ENCODE measurements at places on chromosomes 5 and 9. TPM values are rescaled to one million over a fixed set of nuclear protein-coding genes. Genes with fewer than 3 reads are reported as not detected.

Gene TEX48
- not detected for total RNA-seq

Gene PRSS3
- not detected for total RNA-seq

Gene GPR151
- not detected for total RNA-seq

DNA sequence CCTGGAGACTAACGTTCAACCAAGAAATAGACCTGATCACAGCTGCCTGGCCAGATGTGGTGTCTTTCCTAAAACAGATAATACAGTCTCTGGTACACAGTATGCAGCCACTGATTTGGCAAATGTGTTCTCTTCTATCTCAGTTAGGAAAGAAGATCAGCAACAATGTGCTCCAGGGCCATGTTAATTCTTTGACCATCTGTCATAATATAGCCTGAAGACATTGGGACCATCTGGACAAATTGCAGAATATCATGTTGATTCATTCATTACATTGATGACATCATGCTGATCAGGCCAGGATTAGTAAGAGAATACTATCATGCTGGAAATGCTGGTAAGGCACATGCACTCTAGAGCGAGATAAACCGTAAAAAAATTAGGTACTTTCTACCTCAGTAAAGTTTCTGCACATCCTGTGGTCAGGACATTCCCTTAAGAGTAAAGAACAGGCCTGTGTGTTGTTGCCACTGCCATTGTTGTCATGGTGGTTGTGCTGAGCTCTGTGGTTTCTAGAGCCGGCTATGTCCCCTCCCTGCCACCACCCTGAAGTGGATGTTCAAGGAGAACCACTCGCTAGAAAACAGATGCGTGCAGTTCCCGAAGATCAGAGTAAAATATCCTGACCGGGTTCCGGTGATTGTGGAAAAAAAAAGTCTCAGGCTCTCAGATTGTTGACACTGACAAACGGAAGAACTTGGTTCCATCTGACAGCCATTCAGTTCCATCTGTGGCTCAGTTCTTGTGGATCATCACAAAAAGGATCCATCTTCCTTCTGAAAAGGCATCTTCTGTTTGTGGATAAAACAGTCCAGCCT is 6.4 kb upstream of the JMY start:
- H3K4me1 ChIP-seq, result no peaks in the 10 kb centered on the region
- no peak overlapping the region for H3K27ac ChIP-seq
- no peak for DNase-seq

Gene PCSK5
- 30.0 TPM for total RNA-seq

DNA sequence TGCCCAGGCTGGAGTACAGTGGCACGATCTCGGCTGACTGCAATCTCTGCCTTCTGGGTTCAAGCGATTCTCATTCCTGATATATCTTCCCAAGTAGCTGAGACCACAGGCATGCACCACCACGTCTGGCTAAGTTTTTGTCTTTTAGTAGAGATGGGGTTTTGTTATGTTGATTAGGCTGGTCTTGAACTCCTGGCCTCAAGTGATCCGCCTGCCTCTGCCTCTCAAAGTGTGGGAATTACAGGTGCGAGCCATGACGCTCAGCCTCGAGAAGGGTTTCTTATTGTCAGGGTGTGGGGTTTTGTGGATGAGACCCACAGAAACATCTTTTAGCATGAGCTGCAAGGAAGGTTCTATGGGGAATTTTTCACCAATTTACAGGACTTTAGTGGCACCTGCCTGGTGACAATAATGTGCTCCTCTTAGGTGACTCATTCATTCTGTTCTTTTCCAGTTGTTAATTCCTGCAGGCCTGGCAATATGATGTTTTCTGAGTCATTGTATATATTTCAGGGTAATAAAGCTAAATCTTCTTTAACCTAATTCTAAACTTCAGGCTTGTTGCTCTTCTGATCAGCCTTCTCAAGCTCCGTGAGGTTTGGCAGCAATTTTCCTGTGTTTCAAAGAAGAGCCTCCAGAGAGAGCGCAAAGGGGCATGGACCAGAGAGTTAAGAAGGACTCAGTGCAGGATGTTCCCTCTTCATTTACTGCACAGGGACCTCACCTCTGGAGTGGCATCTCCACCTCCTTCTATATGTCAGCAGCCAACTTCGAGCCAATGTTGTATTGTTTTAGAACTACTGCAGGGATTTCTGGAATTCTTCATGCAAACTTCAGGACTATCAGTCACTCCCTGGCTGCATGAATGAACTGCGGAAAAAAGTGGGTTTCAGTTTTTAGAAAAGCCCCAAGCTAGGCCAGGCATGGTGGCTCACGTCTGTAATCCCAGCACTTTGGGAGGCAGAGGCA is 77.8 kb upstream of the ZNF618 start:
- no peaks in the 10 kb centered on the region for H3K27me3 ChIP-seq
- no peak for DNase-seq
- H3K4me1 ChIP-seq, result no peaks in the 10 kb centered on the region
- H3K36me3 ChIP-seq, result no peaks in the 10 kb centered on the region
